ENCODE measurements at places on chromosomes 1 and 21. TPM values are rescaled to one million over a fixed set of nuclear protein-coding genes. Genes with fewer than 3 reads are reported as not detected.

DNA sequence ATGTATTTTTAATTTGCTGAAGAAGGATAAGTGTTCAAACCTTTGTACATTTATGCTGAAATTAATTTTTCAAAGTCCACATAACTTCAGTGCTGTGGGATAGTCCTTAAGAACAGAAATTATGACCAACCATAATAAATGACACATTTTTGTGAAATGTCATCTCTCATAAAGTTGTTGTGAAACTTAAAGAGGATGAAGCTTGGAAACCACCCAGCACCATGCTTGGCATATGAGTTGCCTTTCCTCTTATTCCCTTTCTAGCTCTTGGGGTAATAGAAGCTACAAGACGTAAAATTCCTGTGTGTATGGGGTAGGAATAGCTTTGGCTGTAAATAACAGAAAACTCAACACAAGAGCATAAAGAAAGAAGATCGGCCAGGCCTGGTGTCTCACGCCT lies 18.9 kb upstream of the USP24 start:
- no peak for DNase-seq

Gene BSND
- not detected for polyA plus RNA-seq

Gene PPIAL4G
- polyA plus RNA-seq, result not detected

- DNase-seq, result no peak
These were observed 119.1 kb upstream of the GALNT2 start for GRCh38 chr1:229947968-229948367.

- DNase-seq, result no peak
These were observed 5.8 kb upstream of the C1orf159 start for GRCh38 chr1:1121611-1122077.

DNA sequence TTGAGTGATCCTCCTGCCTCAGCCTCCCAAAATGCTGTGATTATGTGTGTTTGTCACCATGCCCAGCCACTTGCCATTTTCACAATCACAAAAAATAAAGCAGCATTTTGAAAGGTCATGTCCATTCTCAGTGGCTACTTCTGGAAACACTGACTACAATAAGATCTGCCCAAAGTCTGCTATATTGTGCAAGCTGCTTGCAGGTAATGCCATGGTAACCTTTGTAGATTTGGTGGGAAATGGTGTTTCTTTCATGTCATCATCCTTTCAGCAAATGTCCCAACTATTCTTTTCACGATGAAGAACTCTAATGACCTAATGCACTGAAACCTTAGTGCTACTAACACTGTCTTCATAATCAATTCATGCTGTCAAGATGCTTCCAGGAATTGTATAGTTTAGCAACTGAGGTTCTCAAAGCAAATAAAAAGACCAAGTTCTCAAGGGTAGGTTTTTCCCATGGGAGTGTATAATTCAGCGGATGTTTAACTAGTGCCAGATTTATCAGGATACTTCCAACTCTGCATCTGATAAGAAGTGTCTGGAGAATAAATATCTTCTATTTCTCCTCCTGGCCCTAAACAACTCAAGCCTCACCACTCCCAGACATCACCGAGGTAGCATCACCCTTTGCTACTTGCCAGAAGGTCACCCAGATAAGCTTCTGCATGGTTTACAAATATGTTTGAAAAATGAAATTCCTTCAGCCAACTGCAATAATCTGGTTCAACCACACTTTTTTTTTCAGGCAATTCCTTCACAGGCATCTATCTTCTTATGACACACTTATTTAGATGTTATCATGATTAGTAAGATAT lies 132.0 kb upstream of the ZC3H11B start:
- DNase-seq, result no peak

Gene TBX19
- polyA plus RNA-seq, result 1.8 TPM

Gene BSDC1
- polyA plus RNA-seq, result 50.4 TPM

GRCh38 chr1:207831517-207832327 lies 79.2 kb downstream of the CD34 start:
- no peak for DNase-seq

Gene FOXJ3
- polyA plus RNA-seq, result 21.4 TPM

Gene GNG12
- polyA plus RNA-seq, result 79.4 TPM

- DNase-seq, result no peak
These were observed 70.0 kb downstream of the KCTD3 start for GRCh38 chr1:215637041-215637573.

DNA sequence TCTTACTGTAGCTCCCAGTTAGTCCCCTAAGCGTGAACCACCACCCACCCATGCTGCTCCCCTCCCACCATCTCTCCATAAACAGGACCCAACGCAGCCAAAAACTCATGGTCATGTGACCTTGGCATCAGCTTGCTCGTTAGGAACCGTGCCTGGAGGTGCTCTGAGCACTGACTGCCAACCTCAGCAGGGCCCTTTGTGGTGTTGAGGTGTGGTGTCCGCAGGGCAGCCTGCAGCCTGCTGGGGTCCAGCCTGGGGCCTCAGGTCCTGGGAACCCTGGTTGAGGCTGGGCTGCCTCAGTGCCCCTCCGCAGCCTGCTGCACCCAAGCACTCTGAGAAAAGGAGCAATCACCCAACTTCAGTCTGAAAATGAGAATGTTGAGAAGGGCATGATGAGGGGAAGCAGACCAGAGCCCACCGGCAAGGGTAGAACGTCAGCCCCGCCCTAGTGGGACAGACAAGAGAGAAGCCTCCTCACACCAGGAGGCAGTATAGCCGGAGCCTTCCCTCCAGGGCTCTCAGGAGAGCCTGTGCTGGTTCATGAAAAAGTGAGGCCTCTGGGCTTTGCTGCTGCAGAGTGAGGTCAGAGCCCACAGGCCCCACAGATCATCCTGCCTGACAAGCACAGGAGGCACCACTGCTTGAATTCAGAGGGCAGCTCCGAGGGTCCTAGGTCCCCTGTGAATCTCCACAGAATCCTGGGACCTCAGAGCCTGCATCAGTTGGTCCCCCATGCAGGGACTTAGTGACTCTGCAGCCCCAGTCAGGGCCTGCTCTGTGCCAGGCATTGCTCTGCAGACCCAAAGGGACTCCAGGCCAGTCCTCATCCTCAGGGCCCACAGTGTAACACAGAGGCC lies 4.9 kb upstream of the COL6A2 start:
- DNase-seq, result no peak

DNA sequence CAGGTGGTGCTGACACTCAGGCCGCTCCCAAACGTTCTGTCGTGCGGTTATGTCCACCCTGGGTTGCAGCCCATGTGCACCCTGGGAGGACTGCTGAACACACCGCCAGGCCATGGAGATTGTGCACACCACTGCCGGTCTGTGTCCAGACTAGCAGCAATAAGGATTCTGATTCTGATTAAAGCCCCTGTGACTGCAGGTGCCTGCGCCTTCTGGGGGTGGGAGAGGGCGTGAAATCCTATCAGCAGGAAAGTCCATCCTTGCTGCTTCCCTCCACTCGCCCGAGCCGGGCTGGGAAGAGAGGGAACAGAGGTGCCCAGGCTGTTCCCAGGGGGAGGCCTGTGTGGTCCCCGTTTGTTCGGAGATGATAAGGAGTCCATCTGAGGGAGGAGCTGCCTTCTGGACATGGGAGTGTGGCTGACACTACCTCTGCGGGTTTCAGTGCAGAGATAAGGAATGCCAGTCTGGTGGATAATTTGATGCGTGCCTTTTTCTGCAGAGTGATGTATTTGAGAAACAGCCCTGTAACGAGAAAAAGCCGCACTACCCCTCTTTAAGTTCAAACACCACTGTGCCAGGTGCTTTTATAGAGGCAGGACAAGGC lies 41.2 kb downstream of the BACE2 start:
- no peak for DNase-seq

- DNase-seq, result no peak
These were observed 145.0 kb upstream of the FGGY start for GRCh38 chr1:59151860-59152259.

Gene LHX8
- polyA plus RNA-seq, result 0.46 TPM

DNA sequence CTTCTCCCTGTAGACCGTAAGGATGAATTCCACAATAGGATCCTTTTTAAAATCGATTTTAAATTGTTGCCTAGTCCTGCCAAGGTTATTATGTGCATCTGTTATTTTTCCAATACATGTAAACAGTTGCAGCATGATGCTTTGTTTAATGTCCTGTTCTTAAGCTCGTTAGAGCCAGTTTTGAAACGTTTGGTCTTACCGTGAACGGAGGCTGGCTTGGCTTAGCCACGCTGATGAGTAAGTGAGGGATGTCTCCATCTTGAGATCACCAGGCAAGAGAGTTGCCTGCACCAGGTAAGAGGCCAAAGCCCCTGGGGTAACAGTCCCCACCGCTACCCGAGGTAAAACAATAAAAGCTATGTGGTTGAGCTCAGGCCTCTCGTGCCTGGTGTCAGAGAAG lies 17.3 kb downstream of the CSTB start:
- DNase-seq, result no peak

DNA sequence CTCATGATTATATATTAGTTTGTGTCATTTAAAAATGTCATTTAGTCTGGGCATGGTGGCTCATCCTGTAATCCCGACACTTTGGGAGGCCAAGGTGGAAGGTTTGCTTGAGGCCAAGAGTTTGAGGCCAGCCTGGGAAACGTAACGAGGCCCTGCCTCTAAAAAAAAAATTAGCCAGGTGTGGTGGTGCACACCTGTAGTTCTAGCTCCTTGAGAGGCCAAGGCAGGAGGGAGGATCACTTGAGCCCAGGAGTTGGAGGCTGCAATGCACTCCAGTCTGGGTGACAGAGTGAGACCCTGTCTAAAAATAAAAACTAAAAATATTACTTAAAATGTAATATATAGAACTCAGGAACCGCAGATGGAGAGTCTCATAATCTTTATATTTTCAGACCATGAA lies 34.6 kb downstream of the RUNX3 start:
- DNase-seq, result no peak

Gene UMODL1
- polyA plus RNA-seq, result not detected

Gene OR2G6
- not detected for polyA plus RNA-seq

- DNase-seq, result no peak
These were observed 671.7 kb upstream of the PTBP2 start for GRCh38 chr1:96049759-96050409.

DNA sequence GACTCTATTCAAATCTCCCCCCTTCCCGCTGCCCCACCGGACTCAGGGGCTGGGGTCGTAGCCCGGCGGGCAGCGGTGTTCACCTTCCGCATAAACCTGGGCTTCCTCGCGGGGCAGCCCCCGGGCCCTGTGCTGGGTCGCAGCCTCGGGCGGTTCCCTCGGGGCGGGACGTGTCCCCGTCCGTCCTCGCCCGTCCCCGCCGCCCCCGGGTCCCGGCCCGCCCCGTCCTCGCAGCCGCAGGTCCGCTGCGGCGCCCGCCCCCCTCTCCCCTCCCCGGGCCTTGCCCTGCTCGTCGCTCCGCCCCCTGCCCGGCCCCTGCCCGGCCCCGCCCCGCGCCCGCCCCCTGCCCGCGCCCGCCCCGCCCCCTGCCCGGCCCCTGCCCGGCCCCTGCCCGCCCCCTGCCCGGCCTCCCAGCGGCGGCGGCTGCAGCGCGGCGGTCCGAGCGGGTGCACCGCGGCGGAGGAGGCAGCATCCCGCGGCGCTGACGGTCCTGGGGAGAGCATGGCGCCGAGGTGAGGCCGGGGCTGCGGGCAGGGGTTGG lies at the start of gene COL18A1:
Gene COL18A1 (plus strand): TSS at position 436 of the 541 bp plus-strand sequence. CDS start 66 bp downstream, at position 502.
- no peak for DNase-seq

GRCh38 chr1:92480200-92480812 lies 6.4 kb downstream of the GFI1 start:
- no peak for DNase-seq

Gene SYF2
- polyA plus RNA-seq, result 91.9 TPM

Gene KCNJ15
- 6.4 TPM for polyA plus RNA-seq

Gene DCST2
- polyA plus RNA-seq, result 1.2 TPM

DNA sequence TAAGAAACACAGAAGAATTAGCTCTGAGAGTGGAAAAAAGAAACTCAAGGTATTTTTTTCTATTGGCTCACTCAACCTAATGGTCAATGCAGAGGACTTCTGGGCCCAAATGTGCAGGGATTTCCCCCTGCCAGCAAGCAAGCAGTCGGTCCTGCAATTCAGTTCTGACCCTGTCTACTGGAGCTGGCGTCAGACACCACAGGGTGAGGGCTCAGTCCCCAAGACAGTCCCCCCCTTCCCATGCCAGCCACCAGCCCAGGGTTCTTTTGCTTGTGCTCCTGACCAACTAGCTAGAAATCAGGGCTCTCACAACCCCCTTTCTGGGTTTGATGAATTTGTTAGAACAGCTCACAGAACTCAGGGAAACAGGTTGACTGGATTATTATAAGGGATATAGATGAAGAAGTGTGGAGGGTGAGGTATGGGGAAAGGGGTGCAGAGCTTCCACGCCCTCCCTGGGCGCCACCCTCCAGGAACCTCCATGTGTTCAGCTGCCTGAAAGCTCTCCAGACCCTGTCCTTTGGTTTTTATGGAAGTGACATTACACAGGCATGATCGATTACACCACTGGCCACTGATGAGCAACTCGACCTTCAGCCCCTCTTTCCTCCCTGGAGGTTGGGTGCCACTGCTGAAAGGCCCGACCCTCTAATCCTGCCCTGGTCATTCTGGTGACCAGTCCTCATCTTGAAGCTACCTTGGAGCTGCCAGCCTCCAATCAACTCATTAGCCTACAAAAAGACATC lies 22.5 kb upstream of the PWP2 start:
- no peak for DNase-seq

GRCh38 chr1:207076181-207076955 lies 12.3 kb upstream of the C4BPB start:
- no peak for DNase-seq

DNA sequence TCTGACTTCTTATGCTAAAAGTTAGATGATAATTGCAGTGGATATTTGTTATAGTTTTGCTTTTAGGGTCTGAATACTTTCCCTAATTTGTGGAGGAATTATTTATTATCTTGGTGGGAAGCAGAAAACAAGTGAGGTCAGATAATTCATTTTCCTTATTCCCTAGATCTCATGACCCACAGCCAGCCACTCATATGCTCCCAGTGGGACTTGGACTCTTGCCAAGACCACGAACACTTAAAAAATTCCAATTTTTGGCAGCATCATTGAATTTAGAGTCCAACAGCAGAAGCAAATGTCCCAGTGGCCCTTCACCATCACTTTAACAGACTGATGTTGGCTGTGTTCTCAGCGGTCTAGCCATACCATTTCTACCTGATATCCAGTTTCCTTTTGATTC lies 204.2 kb downstream of the HMCN1 start:
- DNase-seq, result no peak

DNA sequence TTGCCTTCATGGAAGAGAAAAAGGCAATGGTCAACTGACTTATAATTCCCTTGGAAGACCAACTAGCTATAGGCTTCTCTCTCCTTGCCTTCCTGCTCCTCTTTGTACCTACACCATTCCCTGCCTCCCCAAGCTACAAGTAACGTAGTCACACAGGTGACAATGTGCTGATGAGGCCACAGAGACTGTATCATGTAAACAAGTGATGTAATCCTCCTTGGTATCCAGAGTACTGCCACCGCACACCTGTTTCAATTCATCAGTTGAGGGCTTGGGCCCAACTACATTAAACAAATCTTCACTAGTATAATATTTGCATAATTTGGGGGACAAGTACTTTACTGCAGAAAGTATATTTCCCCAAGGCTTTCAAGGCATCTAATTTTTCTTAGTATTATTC lies 76.4 kb upstream of the SCYL3 start:
- no peak for DNase-seq

- DNase-seq, result no peak
These were observed 14.2 kb downstream of the KCNAB2 start for GRCh38 chr1:6059866-6060265.

- DNase-seq, result no peak
These were observed 314.2 kb downstream of the KIF26B start for GRCh38 chr1:245469006-245469405.

Gene LCE3D
- not detected for polyA plus RNA-seq

Gene HMCN1
- polyA plus RNA-seq, result 2.5 TPM
